ENCODE measurements at places on chromosomes 3 and 15.

DNA sequence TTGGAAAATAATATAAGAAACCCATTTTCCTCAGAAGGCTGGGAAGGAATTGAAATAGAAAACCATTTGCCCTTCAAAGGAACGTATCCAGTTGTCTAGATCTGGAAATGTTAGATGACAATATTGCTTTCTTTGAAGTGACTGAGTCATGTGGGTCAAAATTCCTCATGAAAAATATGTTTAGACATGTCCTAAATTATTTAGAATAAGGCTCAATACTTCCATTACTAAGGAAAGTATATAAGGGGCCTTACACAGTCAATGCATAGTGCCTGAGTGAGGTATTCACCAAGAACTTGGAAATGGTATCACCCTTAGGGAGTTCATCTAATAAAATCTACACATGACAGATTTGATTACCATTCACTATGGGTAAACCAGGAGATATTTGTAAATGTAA is 619.8 kb upstream of the KCNMB2 start:
- DNase-seq = no peak

GRCh38 chr3:56019490-56020146 is 448.6 kb downstream of the ERC2 start:
- no peak for DNase-seq

- no peak for DNase-seq
Measured at GRCh38 chr3:80331494-80332170, 563.8 kb upstream of the ROBO1 start.

- no peak for DNase-seq
Measured at GRCh38 chr3:56314842-56315241, 153.4 kb downstream of the ERC2 start.

- no peak for DNase-seq
Measured at GRCh38 chr3:188631291-188632010, 477.5 kb downstream of the LPP start.

DNA sequence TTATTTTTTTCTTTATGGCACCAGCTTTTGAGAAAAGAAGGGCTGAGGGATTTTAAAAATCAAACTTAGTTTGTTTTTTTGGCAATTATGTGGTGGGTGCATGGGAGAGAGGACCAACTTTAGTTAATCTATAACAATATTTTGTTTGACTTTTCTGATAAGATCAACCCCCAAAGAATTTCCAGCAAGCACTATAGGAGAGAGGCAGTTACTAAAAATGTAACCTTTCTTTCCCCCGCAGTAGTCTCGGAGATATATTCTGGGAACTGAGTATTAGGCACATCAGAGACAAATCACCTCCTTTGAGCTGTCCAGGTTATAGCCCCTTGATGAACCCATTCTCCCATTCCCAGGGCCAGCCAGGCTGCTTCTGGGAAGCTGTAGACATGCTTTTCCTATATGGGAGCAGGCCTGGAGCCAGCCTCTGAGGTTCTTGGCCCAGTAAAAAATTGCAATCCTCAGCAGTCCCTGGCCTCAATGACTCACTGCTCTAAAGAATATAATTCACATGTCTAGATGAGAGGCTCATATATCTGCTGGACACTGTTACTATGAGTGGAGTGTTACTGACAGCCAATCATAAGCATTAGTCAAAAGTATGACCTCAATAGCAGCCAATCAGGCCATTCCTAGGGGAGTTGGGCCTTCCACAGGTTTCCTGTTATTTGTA is 138.3 kb upstream of the AGBL1 start:
- DNase-seq = no peak
